ENCODE measurements at places on chromosomes 7 and 10.

- no peak for DNase-seq
Measured at GRCh38 chr10:72267381-72267780, 6.3 kb upstream of the DDIT4 start.

- no peak for DNase-seq
Measured at GRCh38 chr10:129965425-129965808, 1.3 kb upstream of the EBF3 start.

DNA sequence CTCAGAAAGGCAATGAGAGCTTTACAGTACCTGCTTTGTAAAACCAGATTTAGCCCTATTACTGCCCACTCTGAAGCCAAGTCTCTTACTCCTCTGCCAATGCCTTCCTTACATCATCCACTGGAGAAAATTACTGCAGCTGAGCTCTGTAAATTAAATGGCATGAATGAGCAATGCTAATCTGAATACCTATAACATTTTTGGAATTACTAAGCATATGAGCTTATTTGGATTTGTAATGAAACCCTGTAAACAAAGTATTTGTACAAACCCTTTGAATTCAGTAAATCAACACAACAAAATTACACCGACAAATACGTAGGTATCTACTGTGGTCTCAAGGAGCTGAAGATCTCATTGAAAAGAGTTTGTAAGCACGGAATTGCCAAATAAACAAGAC is 12.1 kb upstream of the CCNY start:
- no peak for DNase-seq

GRCh38 chr10:124616040-124616835 is 127.9 kb downstream of the FAM53B start:
- no peak for DNase-seq

DNA sequence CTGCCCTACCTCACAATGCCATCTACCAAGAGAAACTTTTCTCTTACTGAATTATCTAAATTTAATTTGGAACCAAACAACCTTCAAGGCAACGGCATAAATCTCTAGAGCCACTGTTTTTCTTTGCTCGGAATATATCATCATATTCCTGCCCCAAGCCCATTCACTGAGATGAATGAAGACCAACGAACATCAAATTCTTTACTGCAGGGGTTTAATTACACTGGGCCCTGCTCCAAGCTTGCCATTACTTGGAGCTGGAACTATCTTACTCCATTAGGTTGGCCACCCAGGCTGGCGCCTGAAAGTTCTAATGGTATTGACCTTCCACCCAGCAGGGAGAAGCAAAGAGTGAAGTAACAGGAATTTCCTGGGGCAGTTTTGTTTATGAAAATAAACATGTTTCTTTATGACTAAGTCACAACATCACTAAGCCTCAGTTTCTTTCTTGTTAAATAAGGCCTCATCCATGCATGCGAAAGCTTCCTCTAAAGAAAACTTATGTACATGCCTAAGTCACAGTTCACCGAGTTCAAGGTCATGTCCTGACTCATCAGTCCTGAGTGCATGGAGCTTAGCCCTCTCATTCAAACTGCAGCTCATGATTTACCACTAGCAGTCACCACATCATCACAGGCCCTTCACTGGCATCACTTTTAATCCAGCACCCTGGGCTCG is 42.1 kb upstream of the ANAPC16 start:
- DNase-seq, result no peak

DNA sequence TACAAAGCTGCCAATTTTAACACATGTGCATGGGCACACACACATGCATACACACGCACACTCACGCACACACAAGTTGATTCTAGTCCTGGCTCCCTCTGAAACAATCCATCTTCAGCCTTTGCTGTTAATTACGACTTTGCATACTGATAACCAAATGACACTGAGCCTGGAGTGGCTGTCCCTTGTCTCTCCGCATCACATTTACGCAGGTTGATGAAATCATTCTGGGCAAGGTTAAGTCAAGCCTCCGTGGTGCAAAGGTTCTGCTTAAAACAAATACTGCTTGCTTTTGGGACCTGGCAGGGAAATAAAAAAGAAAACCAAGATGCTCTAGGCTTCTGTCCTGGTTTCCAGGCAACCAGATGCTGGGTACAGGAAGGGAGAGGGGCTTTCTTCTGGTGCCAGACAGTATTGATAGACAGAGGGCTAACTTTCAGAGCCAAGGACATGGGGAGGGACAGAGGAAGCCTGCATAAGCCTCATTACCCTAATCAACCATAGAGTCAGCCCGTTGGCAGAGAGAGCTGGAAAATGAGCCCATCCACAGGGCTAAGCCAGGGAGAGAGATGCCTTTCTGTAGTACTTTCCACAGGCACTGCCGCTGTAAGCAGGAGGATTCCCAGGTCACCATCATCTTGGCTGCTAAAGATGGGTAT is 233.0 kb downstream of the WDR11 start:
- no peak for DNase-seq

- no peak for DNase-seq
Measured at GRCh38 chr10:132648851-132649528, 111.4 kb downstream of the INPP5A start.

DNA sequence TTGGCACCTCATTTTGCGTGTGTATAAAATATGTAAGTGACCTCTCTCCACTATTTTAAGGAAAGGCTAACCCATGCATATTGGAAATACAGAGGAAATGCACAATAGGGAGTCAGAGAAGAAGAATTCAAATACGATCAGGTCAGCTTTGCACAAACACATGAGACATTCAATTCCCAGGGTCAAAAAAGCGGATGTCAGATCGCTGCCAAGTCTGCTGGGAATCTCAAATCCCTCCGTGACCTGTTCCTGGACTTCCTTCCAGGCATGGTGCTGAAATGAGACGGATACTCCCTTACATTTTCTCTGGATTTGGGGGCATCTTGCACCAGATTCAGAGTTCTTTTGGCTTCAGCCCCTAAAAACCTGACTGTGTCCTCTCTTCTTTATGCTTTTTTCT is 91.9 kb upstream of the PRKCQ start:
- no peak for DNase-seq

DNA sequence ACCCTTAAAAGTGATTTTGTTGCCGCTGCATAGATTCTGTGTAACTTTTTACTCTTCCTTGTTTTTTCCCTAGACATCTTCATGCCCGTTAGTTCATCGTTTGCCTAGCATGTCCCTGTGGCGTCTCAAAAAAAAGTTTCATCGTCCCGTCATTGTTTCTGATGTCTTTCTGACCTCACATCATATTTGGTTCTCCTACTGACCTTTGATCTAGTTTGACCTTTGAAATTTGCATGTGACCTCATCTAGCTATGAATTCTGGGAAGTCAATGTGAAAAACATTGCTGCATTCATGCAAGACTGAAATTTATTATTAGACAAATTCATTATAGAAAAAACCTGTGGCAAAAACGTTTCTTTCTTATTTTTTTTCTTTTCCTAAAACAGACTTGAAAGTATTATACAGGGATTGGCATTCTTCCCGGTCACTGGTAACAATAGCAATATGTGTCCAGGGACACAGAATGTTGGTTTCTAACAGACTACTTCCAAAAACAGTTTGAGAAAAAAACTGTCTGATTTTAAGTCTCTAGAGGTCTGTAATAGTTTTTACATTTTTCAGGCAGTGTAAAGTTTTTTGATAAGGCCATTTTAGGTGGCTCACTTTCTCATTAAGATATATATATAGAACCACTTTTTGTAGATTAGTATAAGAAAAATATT is 280.9 kb downstream of the USP6NL start:
- DNase-seq, result no peak

GRCh38 chr10:87862679-87863052 is 667 bp downstream of the KLLN start:
- DNase-seq, result no peak

DNA sequence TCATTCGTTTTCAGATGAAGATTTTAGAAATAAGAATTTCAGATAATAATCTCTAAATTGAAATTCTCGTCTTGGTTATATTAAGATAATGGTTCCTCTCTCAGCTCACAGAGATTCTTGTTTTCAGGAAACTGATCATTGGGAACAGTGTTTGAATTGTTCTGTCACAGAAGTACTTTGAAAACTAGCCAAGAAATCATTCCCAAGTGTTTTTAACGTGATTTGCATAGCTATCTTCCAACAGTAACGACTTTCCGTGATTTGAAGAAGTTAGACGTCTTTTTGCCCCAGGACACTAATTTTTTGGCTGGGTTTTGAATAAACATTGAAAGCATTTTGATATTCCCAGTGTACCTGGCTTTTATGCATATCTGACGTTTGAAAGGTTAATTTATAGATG is 116.0 kb downstream of the CDCA7L start:
- no peak for DNase-seq

DNA sequence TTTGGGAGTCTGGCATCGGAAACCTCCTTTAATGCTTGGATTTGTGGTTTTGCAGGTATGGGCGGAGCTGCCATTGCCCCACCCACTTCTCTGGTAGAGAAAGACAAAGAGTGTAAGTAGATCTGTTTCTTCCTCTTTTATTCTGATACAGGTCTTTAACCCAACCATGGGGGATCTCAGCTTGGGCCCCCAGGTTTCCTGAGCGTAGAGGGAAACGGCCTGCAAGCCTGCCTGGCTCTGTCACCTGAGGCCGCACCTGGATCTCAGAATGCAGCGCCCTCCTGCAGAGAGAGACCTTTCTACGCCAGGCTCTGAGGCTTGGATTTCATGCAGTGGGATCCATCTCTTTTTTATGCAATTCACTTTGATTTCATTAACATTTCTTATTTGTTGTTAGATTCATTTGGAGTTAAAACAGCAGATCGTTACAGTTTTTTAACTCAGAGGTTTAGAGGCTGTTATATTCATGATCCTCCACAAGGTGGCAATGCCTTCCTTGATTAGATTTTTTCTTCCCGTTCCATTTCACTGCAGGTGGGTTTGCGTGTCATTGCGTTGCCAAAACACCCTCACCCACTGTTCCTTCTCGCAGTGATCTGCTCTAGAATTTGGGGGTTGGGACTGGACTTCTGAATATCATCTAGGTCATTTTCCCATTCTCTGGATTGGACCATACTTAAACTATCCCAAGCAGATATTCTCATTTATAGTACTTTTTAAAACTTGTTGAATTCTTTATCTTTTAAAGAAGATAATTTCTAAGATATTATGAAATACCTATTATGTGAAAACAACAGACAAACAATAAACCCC is 20.0 kb downstream of the RBM17 start:
- DNase-seq, result peak; percentile 78

DNA sequence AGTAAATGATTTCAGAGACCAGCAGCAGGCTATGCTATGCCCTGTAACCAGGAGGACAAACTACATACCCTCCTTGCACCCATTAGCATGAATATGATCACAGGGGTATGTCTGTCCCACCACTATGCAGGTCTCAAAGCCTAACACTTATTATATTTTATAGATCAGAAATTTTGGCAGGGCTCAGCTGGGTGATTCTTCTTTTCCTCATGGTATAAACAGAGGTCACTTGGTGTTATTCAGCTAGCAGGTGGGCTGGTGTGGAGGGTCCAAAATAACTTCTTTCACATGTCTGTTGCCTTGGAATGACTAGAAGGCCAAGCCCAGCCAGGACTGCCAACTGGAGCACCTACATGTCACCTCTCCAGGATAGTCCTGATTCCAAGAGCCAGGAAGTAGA is 252.9 kb downstream of the ARHGAP12 start:
- DNase-seq, result no peak

- DNase-seq, result no peak
Measured at GRCh38 chr7:119256001-119256400, 1017.0 kb upstream of the KCND2 start.

DNA sequence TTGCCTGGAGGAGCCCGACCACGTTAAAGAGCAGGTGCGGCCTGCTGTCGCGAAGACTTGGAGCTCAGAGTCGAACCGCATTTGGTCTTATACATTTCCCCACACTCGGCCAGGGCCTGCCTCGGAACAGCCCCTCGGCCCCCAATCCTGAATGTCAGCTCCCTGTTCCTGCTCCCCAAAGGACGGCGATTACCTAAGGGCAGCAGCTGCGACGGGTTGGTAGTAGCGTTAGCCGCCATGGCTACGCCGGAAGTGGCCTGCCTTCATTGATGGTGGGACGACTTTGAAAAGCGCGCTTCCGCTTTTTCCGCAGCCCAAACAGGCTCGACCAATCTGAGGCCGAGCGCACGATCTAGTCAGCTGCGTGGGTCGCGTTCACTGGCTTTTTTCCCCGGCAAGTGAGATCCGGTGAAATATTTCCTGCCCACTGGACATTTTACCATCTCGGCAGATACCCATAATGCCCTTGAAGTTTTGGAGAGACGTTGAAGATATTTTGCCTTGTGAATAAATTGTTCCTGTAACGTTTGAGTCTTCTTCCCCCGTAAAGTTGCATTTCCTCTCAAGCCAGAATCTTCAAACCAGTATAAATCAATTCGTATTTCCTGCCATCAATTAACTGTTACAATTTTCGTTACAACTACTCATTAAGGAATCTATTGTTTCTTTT is at the start of gene LSM5:
Gene LSM5 (minus strand): TSS at position 254 of the 670 bp plus-strand sequence. CDS start 15 bp downstream, at position 239.
- DNase-seq, result peak; percentile 98

- DNase-seq, result no peak
Measured at GRCh38 chr7:94396037-94396431, 1.3 kb downstream of the COL1A2 start.

DNA sequence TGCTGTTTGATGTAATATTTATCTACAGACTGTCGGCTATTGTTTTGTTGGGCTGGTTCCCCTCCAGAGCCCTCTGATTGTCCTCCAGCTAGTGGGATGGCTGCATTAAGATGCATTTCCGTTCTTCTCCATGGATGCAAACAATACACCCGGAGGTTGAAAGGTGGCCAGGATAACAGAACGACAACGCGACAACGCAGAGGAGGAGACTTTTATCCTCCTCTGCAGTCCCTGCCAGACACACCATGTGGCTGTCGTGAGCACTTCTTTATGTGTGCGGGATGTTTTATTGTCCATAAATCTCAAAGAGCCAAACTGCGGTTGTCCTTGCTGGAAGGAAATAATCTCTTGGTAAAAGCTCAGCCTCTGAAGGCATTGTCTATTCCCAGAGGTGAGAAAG is 39.1 kb upstream of the TCERG1L start:
- no peak for DNase-seq

DNA sequence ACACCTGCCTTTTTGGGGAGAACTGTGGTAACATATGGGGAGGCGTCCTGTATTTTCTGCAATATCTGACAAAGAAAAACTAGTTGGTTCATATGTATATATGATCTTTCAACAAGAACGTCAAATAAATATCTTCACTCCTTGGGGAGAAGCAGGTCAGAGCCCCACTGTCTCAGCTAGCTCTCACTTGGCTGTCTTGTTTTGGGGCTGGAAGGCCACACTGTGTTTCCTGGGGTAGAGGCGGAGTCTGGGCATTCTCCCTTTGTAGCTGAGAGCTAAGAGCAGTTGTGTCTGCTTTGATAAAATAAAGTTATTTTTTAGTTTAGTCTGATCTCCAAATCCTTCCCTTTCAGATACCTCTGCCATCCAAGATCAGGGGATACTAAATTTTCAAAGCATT is 83.9 kb upstream of the IGFBP3 start:
- DNase-seq, result no peak

Data from NAMALWA (cell line).